ENCODE measurements at places on chromosomes 11 and 22.

DNA sequence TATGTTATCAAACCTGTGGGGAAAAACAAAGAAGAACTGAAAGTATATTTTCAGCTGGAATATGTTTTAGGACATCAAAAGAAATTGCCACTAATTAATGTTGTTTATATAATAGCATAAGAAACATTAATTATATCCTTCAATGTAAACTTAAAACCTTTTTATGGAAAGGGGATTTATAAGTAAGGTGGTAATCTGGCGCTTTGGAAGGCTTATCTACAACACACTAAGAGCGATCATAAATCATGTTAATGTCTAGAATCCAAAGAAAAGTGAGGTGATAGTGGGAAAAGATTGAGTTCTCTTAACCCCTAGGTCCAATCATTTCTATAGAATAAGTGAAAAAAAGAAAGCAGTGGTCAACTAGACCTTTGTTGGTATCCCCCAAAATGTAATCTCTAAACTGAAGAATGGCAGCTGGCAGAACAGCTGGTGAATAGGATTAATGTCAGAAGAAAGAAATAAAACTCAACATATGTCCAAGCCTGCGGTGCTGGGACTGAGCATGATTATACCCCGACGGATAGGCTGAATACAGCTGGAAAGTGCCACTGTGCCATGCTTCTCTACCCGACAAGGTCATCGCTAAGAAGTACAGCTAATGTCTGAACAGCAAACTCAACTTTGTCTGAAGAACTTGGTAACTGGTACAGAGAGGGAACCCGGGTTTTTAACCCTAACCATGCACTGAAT is 64.0 kb downstream of the SOX6 start:
- DNase-seq: no peak

DNA sequence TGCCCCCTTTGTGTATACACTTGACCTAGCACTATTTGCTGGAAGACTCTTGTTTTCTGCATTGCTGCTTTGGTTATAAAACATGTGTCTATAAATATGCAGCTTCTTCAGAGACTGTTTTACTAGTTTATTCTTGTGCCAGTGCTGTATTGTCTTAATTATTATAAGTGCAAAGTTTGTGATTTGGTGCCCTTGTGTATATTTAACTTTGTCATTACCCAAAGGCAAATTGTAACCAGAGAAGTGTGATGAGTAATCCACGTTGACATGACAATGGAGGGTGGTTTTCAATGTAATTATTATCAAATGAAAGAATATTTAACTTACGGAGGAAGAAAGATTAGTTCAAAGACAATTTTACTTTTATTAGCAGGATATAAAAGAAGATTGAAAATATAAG is 75.0 kb upstream of the PRODH start:
- no peak for DNase-seq

DNA sequence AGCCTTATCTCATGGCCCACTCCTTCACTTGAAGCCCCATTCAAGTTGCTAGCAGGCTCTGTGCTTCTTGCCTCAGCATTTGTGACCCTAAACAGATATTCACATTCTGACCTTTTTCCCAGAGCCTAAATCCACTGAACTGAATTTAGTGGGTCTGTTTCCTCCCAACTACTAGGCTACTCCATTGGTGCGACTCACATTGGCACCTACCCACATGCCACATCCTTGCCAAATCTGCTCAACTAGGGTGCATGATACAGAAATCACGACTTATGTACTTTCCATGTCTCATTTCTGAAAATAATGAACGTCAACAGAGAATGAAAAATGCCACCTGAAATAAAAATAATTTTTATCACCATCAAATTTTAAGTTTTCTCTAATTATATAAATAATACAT is 8.4 kb upstream of the MMP12 start:
- no peak for DNase-seq

DNA sequence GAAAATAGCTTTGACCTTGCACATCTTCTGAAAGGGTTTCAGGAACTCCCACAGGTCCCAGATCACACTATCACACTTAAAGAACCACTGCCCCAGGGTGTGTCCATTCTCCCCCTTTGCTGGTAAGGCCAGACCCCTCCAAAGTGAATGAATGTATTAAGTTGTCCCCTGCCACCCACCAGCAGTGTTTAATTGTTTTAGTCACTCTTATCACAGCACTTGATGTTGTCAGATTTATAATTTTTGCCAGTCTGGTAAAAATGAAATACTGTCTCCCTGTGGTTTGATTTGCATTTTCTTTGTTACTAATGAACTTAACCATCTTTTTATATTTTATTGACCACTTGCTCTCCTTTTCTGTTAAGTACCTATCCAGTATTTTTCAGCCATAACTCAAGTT is 89.6 kb upstream of the RAB1B start:
- DNase-seq: no peak

GRCh38 chr22:29825578-29825977 is 12.5 kb downstream of the ASCC2 start:
- no peak for DNase-seq

GRCh38 chr11:68374531-68374930 is 62.1 kb downstream of the LRP5 start:
- DNase-seq: no peak

- DNase-seq: no peak
These were observed 15.0 kb downstream of the CRTAM start for GRCh38 chr11:122853261-122853660.

GRCh38 chr11:19827399-19828135 is 114.9 kb downstream of the NAV2 start:
- DNase-seq: no peak

DNA sequence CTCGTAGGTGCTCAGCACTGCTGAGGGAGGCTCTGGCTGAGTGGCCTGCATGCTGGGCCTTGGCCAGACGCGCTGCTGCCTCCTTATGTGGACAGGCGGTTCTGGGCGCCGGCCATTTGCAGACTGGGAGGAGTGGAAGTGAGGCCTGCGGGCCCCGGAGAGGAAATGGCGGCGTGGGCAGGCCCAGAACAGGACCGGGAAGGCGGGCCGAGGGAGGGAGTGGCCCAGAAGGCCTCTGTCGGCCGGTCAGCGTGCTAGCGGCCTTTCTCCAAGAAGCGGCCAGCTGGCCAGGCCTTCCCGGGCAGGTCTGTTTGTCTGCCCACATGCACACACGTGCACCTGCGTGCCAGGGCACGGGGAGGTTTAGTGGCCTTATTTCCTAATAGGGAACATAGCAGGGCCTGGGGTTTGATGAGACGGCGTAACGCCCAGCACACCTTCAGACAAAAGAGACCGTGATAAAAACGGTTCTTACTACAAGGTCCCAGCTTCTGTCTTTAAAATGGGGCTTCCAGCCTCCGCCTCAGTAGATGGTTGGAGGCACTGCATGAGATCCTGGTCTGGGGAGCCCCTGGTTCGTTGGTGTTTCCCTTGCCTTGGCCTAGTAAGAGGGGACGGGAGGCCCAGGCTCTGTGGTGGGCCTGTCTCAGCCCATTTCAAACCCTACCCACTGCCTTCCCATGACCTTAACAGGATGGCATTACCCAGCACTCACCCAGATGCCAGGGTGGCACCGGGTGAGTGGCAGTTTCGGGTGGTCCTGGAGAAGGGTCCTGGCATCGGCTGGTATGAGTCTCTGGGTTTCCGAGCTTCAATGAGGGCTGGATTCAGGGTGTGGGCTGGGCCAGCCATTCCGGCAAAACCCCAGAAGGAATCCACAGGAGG is 65.1 kb upstream of the PPARA start:
- DNase-seq: no peak

DNA sequence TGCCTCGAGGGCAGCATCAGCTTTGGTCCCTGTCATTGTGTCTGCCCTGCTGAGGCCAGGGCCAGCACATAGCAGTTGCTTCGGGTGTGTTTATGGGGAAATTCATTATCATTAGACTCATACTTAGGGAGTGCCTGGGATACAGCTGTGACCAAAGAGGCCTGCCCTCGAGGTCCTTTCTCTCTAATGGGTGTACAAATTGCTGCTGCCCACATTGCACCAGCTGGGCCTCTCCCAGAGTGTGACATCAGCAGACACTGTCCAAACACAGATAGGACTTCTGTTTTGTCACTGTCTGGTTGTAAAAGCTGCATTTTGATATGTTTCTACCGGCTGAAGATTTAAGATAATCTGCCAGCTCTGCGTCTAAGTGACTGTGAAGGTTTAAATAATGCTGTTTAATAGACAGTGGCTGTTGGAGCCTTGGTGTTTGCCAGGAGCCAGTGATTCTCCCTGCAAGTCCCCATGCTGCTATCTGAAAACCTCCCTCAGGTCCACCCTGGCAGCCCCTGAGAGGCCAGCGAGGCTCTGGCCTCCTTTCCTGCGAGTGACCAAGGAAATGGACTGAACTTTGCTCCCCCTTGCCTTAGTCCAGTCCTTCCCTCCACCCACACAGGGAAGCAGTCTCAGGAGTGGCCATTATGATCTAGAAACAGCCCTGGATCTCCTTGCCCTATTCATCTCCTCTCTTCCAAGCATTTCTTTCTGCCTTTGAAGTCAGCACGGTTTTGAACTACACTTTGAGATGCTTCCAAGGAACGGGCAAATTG is 505.2 kb downstream of the TBC1D22A start:
- DNase-seq: no peak

GRCh38 chr11:97729546-97730272 is 1291.0 kb upstream of the CNTN5 start:
- no peak for DNase-seq

- DNase-seq: no peak
These were observed 4.2 kb upstream of the SCARF2 start for GRCh38 chr22:20441631-20442484.

GRCh38 chr11:35822815-35823495 is 120.9 kb upstream of the LDLRAD3 start:
- no peak for DNase-seq

DNA sequence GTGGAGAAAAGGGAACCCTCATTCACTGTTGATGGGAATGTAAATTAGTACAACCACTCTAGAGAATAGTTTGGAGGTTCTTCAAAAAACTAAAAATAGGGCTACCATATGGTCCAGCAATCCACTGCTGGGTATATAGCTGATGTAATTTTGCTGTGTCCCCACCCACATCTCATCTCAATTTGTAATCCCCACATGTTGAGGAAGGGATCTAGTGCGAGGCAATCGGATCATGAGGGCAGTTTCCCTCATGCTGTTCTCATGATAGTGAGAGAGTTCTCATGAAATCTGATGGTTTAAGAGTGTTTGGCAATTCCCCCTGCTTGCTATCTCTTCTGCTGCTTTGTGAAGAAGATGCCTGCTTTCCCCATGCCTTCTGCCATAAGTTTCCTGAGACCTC is 17.1 kb upstream of the OR52M1 start:
- DNase-seq: no peak

- no peak for DNase-seq
These were observed 54.0 kb upstream of the SEZ6L start for GRCh38 chr22:26115266-26115665.

- no peak for DNase-seq
These were observed 11.1 kb downstream of the APOL5 start for GRCh38 chr22:35728639-35729308.

GRCh38 chr22:22110548-22111266 is 128.1 kb upstream of the TOP3B start:
- DNase-seq: no peak

GRCh38 chr11:42311514-42311913 is 852.1 kb upstream of the LRRC4C start:
- no peak for DNase-seq

DNA sequence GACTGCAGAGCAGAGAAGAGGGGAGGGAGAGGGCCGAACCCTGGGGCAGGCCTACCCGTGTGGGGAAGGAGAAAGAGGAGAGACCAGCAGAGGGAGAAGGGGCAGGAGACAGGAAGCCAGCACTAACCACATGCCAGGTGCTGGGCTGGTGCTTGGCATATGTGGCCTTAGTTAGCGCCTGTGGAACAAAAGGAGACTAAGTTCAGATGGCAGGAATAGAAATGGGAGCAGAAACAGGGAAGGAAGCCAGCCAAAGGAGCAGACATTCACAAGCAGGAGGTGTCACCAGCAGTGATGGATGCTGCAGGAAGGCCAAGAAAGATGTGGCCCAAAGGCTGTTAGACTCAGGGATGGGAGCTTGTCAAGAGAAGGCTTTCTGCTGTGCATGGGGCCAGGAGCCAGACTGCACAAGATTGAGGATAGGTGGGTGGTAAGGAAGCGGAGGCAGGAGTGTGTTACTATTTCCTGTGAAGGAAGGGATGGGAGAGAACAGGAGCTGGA is 26.7 kb downstream of the TREH start:
- DNase-seq: no peak

GRCh38 chr22:34761111-34761510 is 304.8 kb upstream of the ISX start:
- DNase-seq: no peak

GRCh38 chr11:20963596-20963995 is 294.2 kb downstream of the NELL1 start:
- DNase-seq: no peak

GRCh38 chr11:78428773-78429172 is 11.2 kb upstream of the GAB2 start:
- no peak for DNase-seq

DNA sequence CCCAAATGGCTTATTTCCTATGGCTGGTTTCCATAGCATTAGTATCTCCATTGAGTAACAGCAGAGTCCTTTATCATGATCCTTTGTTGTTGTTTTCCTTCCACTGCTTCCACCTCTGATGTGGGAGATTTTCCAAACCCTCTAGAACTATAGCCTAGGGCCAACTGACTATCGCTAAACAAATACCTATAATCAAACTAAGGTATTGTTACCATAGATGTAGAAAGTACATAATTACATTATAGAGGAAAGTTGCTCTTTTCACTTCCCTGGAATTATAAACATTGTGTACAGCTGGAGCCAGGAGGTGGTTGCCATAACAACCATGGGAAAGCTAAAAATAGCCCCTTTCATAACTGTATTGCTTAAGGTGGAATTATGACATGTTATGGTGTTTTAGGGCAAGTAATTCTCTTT is 47.0 kb upstream of the ALKBH3 start:
- DNase-seq: no peak

- no peak for DNase-seq
These were observed 41.8 kb upstream of the CDON start for GRCh38 chr11:126104420-126104819.

DNA sequence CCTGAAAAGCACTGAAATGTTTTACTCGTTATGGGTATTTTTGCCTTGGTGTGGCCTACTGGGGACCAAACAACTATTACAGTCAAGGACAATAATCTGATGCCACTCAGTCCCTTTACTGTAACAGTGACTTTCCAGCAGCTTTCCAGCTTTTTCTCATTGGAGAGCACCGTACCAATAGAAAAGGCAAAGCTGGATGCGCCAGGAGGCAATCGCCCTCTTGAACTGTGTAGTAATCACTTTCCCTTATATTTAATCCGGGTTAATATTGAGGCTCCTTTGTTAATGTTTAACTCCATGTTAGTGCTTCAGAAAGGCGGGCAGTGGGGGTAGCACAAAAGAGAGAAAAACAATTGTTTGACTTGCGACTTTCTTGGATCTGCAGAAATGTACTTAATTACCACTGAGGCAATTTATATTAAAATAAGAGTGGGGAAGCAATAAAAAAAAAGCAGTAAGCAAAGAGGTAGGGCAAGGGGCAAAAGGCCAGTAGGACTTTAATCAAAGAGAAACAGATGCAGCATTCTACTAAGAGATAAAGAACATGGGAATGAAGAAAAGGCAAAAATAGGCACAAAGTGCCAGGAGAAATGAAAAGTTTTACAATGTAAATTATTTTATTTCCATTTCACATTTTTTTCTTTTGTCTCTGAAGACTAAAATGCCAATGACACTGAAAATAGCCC is 81.6 kb downstream of the LRRC4C start:
- DNase-seq: no peak

- DNase-seq: no peak
These were observed 921.3 kb downstream of the BRD1 start for GRCh38 chr22:48906216-48906835.

GRCh38 chr11:11813288-11813962 is 28.3 kb upstream of the USP47 start:
- no peak for DNase-seq

Measured in stimulated activated CD8-positive, alpha-beta memory T cell treated with anti-CD3 and anti-CD28 coated beads, Interleukin-12 subunit alpha, Interleukin-12 subunit beta, amount 100 ng/mL, for 1 hour (primary cell).